ENCODE measurements at places on chromosomes 5 and 9.

GRCh38 chr5:93017849-93018248 is 563.2 kb downstream of the NR2F1-AS1 start:
- no peak for DNase-seq

- peak; percentile 14 for DNase-seq
Observed at GRCh38 chr9:29211580-29212396, 1638.5 kb upstream of the C9orf72 start.

GRCh38 chr9:3585606-3586005 is 59.8 kb upstream of the RFX3 start:
- no peak for DNase-seq

DNA sequence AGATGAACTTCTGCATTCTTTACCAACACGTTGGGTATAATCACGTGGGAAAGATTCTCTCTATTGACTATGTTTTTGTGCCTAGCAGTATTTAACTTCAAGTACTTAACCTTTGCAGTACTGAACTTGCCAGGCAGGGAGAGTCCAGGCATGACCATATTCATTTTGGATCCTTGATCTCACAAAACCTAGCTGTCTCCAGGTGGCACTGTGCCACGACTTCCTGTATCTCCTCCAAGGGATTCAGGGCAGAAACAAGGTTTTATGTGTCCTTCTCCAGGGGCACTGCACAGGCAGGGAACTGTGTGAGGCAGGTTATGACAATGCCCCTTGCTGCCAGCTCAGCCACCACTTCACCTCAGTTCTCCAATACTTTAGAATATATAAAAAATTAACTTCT is 11.7 kb upstream of the IFNA5 start:
- DNase-seq = no peak

GRCh38 chr5:38905516-38905915 is 59.7 kb downstream of the OSMR start:
- DNase-seq = no peak

GRCh38 chr9:97706246-97706645 is 9.1 kb upstream of the XPA start:
- no peak for DNase-seq

- no peak for DNase-seq
Observed at GRCh38 chr5:149419532-149419858, 40.4 kb upstream of the IL17B start.

GRCh38 chr5:93995126-93995621 is 253.8 kb upstream of the POU5F2 start:
- no peak for DNase-seq

DNA sequence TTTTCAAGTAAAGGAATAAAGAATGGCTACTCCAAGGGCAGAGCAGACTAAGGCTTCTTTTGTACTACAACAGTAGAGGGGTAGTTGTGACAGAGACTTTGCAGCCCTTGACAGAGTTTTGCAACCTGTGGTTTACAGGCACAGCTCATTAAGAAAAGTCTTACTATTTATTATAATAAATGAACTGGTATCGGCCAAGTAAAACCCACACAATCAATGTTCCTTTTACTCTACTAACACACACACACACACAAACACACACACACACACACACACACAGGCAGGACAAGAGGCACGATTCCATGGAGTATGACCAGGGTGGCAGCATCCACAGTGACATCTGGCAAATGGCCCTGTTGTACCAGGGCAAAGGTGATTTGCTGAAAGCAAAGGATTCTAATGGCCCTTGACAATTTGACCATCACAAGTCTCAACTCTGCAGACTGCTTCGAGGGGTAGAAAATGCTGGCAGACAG is 59.1 kb upstream of the GOLPH3 start:
- DNase-seq = no peak

DNA sequence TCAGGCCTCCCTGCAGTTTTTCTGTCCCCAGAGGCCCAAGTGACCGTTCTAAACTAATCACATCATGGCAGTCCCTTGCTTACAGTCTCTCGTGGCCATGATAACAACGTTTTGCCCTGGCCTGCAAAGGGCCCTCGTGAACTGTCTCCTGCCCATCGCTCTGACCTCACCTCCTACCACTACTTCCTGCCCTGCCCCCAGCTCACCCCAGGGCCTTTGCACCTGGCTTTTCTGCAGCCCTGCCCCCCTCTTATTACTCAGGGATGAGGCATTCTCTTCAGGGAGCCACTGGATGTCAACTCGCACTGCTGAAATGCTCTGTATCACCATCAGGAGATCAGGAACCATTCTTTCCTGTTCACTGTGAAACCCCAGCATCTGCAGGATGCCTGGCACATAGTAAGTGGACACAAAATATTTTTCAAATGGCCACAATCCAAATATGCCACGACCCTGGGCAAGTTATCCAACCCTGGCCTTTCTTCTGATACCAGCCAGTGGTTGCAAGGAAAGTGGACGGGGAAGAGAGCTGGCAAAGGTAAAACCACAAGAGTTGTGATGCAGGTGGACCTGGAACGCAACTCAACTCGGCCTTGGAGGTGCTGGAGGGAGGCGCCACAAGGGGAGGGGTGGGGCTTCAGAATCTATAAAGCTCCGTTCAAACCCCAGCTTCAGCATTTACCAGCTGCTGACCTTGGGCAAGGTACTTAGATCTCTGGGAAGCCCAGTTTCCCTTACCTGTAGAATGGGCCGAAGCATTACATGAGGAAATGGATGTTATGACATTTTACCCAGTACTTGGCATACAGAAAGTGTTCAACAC is 1.7 kb downstream of the SNCB start:
- no peak for DNase-seq

DNA sequence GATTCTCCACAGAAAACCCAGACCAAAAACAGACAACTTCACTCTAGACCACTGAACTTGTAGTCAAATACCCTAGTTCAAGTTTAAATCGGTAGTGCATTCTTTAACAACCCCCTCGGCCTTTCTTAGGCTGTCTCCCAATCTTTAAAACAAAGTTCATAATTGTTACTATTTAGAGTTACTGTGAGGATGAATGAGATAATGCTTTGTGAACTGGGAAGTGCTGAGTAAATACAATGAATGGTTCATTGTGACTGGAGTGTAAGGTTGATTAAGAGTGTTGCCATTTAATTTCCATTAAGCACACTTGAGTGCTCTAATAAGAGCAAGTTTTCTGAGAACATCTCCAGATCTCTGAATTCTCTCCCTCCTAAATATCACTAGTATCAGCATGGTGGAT is 228.8 kb upstream of the PIK3R1 start:
- DNase-seq = no peak

DNA sequence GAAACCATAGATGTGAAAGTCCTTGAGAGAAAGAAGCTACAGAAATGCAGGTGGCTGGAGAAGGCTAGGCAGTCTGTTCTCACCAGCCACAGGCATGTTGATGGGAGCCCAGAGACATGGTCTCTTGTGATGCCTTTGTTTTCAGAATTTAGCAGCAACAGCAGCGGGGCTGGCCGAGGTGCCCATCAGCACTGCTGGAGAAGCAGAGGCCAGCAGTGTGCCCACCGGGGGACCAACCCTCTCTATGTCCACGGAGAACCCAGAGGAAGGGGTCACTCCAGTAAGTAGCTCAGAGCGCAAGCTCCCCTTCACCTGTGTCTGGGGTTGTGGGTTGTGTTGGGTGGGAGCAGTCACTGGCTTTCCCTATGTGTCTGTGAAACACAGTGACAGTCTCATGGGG is 59.6 kb downstream of the COL15A1 start:
- DNase-seq = no peak

DNA sequence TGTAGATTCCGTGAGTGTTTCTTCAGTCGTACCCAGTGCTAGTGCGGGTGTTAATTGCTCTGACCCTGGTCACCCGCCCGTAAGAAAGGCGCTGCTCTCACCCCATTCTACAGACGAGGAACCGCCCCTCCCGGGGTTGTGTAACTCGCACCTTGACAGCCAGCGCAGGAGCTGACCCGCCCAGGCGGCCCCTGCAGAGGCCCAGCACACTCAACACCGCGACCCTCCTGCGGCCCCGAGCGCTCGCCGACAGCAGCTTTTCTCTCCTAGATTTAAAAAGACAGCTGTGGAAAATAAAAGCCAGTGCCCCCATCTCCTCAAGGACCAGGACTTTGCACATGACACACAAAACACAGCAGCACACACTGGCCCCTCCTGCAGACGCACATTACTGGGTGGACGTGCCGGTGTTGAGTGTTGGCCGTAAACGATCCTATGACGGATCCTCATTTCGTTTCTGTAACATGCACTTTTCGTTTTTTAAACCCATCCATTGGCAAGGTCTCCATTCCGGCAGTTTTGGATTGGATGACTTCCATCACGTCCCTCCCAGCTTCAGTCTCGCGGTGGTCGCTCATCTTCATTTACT is 22.9 kb downstream of the OR2V2 start:
- no peak for DNase-seq

DNA sequence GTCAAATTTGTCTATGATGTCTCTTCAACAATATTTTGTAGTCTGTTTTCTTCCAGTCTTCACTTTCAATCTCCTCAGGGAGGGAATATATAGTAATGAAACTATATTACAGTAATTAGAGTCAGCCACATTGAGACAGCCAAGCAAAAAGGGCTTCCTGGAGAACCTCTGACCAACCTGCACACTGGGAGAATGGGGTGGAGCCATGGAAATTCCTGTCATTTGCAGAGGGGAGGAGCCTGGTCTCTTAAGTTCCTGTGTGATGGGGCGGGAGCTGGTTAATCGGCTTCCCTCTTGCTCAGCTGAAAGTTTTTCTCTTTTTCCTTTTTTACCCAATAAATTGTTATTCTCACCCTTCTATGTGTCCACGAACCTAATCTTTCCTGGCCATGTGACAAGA is 1220.0 kb downstream of the PTPRD start:
- DNase-seq = no peak

DNA sequence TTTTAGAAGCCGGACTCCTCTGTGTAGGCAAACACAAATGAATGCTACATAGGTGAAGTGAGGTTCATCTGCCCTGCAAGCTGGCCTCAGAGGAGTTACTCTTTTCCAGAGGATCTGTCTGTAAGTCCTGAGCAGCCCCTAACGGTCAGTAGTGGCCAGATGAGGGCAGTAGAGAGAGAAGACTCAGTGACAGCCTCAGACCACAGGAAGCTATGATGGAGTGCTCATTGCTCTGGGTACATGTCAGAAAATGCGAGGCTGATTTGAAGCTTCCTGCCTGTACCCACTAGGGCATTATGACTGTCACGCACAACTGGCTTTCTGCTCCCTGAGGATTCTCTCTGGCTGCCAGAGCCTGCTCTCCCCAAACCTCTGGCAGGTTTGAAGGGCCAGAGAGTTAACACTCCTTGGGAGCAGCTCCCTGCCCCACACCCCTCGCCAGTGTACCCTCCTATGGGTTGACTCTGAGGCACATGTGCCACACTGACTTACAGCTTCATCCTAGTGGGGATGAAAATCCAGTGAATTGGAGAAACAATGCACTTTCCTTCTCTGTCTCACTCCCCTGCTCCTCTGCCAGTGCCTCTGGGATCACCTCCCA is 141.5 kb downstream of the GABRG2 start:
- no peak for DNase-seq

DNA sequence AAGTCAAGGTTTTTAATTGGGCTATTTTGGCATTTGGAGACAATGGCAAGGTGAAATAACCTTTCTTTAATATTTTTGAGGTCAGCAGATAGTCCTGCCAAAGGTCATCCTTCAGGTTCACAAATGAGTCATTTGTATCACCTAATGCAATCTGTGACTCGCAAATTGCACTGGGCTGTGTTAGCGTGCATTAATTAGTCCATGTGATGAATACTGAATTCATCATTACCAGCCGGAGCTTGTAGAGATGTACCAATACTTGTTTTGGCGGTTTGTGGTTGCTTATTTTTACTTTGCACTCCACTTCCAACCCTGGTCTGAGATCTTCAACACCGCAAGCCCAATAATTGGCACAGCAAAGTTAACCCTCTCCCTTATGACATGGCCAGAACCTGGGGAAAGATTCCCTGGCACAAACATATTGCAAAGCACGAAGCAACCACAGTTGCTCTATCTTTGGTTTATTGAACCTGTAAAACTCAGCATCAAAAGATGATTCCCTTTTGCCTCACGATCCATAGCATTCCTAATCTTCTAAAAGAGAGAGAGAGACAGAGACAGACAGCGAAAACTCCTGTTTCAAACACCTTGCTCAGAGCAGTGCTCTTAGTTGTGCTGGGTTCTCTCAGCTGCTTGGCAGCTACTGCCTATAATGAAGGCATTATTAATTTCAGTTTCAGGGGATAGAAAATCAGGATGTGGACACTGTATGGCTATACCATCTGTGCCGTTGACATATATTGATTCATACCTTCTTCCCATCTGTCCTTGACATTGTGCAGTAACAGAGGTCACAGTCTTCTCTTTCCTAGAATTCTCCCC is 178.1 kb downstream of the EBF1 start:
- DNase-seq = no peak

DNA sequence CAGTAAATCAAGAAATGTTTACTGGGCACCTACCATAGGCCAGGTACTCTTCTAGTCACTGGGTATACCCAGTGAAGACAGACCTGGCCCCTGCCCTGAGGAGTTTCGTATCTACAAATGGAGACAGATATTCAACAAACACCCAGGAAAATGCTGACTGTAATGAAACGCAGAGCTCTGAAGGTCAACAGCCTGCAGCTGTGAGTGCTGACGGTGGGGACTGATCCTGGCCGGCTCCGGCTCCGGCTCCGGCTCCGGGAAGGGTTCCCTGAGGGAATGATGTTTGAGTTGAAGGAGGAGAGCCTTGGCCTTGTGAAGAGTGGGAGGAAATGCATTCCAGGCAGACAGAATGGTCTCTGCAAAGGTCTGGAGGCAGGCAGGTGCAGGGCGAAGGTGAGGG is 23.1 kb downstream of the FGFR4 start:
- DNase-seq = no peak

DNA sequence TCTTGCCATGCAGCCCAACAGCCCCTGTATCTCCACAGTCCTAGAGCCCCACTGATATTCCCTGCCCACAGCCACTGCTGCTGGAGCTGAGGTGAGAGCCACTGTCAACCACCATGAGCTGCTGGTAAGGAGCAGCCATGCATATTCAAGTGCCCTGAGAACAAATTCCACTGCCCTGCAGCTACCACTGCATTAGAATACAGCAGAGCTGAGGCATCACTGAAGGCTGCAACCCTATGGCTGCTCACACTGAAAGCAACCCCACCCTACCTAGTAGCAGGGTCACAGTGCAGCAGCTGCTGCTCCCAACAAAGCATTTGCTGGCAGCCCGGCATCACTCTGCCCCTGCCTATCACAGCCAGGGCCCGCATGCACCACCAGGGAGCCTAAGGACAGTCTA is 68.6 kb downstream of the SKIC3 start:
- no peak for DNase-seq

GRCh38 chr9:111350556-111350955 is 20.5 kb upstream of the OR2K2 start:
- DNase-seq = no peak

DNA sequence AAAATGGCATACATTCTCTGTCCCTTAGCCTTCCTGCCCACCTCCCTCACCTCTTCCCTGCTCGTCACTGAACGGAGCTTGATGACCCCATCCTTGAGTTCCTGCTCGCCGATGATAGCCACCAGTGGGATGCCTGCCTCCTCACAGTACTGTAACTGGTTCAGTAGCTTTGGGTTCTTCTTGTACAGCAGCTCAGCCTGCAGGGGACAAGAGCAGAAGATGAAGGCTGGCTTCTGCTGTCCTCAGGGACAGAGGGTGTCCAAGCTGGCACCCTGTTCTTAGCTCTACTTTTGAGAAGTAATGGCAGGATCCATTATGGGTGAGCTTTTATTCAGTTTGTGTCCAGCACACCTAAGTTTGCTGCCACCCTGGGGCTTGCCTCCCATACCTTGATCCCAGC is 1.3 kb upstream of the DND1 start:
- no peak for DNase-seq

All from memory B cell (primary cell).